ENCODE measurements at places on chromosomes 3 and 15.

GRCh38 chr3:9501226-9501625 lies 52.4 kb downstream of the LHFPL4 start:
- DNase-seq = no peak

GRCh38 chr3:104397713-104398112 lies 969.0 kb upstream of the ALCAM start:
- no peak for DNase-seq

DNA sequence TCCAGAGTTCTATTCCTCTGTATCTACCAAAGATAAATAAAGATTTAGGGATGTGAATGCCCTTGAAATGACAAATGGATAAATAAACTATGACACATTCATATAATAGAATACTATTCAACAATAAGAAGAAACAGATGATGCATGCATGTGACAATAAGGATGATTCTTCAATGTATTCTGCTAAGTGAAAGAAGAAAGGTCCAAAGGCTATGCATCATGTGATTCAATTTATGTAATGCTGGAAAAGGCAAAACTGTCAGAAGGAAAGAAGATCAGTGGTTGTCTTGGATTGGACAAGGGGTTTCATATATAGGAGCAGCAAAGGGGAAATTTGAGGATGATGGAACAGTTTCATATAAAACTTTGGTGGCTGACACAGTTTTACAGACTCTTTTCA lies 32.6 kb upstream of the CHRNA7 start:
- no peak for DNase-seq

- no peak for DNase-seq
Observed at GRCh38 chr3:143120716-143121240, 1.2 kb downstream of the CHST2 start.

- no peak for DNase-seq
Observed at GRCh38 chr15:101023501-101024072, 104.4 kb downstream of the LRRK1 start.

DNA sequence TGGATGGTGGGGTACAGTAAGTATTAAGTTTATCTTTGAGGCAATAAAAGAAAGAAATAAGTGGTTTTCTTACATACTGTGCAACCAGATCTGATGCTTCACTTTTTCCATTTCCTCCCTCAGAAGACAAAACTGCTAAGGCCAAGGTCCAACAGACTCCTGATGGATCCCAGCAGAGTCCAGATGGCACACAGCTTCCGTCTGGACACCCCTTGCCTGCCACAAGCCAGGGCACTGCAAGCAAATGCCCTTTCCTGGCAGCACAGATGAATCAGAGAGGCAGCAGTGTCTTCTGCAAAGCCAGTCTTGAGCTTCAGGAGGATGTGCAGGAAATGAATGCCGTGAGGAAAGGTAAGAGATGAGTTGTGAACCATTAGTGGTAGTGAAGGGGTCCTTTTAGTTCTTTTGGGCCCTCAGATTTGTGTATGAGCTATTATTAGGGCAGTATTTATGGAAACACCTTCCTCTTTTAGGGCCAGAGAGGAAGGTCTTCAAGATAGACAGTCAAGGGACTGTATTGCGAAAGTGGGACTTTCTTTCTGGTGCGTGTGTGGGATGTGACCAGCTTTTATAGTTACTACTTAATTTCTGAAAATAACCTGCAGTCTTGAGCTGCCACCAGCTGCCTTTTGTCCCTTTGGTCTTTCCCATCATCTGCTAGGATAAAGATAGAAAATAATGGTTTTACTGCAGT lies 4.6 kb downstream of the ALAS1 start:
- no peak for DNase-seq

DNA sequence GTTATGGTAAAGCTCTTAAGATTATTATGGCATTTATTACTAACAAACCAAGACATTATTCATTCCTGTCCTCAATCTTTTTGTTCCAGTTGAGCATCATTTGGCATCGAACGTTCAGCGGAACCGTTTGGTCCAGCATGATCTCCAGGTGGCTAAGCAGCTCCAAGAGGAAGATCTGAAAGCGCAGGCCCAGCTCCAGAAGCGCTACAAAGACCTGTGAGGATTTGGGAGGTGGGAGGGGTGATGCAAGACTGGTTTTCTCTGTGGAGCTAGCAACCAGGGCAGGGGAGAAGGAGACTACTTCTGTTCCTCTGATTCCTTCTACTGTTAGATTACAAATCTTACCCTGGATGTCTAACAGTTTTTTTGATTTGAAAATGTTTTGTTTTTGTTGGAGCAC lies 27.6 kb upstream of the UTS2B start:
- DNase-seq = no peak

DNA sequence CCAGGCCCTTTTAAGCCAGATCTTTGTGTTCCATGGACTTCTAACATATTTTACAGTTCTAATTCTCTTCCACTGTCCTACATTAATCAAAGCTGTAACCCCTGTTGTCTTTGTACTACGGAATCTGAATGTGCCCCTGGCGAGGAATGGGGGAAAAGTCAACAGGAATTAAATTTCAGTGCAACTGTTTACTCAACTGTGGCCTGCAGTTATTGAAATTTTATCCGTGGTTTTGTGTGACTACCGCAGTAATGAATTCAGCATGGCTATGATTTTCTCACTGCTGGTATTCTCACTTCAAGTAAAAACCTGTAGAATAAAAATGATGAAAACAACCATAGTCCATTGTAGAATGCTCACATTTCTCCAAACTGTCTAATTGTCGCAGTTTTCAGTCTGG lies 388.0 kb downstream of the FOXP1 start:
- no peak for DNase-seq

DNA sequence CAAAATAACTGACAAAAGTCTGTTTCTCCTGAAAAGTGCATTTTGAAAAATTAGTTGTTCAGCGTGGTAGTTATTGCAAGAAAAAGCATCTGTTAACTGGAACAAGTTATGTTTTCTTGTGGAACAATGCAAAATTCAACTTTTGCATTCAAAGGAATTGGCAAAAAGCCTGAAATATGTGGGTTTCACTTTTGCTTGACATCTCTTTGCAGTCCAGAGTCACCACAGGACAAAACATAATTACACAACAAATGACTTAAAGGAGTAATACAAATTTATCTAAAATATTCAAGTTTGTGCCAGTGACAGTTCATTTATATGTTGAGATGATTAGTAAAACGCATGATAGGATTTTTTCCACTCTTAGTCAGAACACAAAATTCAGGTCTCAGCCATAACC lies 96.3 kb upstream of the P2RY1 start:
- no peak for DNase-seq

DNA sequence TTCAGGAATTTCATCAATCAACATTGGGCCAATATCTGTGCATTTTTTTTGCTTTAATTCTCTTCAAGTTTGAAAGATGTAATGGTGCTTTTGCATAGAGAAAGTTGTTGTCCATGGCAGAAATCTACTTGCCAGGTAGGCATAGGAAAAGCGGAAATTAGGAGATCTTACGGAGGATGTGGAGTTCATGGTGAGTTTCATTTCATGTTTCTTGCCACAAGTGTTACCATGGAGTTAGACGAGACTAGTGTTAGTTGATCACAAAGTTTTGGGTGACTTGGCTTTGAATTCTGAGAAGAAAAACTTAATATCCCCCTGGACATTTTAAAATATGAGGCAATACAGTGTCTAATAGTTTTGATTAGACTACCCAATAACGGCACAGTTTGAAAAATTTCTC lies 1.0 kb upstream of the P2RY13 start:
- no peak for DNase-seq

DNA sequence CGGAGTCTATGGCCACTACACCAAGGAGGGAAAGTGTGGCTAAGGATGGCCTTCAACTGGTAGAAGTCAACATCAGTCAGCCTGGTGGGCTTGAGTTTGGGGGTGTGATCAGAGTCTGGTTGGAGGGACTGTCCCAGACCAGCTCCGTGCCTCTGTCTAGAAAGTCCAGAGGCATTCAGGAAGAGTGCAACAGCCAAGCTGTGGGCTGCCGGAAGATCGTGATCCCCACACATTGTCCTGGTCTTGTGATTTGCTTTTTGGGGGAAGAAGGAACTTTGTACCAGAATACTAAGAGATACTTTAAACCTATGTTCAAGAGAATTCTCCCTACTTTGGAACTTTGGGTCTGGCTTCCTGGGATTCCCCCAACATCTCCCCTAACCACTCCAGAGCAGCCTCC lies 47.8 kb upstream of the VPS8 start:
- no peak for DNase-seq

DNA sequence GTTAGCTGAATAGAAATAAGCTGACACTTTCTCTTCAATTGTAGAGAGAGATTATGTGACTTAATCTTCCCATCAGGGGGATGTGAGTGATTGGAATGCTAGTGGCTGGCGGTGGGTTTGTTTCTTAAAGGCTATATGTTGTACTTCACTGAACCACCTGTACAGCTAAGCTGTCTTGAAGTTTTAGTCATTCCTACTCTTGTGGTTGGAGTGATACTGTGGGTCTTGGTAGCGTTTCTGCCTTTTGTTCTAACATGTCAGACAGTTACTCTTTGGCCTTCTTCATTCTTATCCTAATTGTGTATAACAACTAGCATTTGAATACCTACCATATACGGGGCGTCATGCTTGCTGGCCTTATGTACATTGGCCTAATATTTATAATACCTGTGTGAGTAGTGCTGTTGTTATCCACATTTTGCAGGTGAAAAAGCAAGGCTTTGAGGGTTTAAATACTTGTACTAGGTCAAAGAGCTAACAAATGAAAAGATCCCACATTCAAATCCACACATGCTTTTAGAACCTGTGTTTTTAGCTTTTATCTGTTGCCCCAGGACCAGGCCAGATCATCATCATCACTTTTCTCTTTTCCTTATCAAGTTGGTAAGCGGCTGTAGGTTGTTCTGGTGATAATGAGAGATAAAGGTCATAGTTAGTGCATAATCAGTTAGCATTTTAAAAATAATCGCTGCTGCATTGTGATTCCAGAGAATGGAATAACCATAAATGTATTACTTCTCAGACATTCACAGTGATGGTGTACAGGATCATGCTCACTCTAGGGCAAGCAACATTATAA lies 50.2 kb downstream of the AKAP13 start:
- DNase-seq = no peak

DNA sequence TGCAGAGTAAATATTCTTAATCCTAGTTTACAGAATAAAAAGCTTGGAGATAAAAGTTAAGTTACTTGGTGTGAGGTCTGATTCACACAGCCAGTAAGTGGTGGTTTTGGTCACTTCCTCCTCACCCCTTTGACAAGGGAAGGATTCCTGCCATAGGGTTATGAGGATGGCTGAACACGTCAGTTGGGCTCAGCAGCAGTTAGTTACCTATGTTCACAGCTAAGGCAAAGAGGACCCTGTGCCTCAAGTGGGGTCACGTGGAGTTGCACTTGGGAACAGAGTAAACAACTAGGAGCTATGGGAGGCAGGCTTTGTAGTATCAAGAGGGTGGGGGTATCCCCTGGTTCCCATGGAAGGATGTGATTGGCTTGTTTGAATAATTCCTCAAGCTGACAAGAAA lies 232.2 kb downstream of the UBE2E2 start:
- no peak for DNase-seq

- no peak for DNase-seq
Observed at GRCh38 chr15:87347806-87348515, 908.6 kb downstream of the NTRK3 start.

GRCh38 chr15:53072077-53072476 lies 281.9 kb upstream of the ONECUT1 start:
- DNase-seq = no peak

DNA sequence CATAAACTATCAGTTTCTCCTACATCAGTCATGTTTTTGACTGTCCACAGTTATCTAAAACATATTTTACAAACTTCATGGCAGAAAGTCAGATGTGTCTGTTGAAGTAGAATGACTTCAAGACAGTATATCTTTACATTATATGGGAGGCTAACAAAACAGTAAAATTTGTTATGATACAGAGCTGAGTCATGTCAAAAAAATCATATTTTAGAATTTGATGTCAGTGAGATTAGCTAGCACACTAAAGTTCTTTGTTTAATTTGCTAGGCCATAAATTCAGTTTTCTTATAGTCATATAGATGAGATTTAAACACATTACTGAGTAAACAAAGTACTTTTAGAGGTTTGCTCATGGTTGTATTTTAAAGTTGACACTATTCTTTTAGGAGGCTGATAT lies 80.3 kb upstream of the IGSF10 start:
- no peak for DNase-seq

- DNase-seq = no peak
Observed at GRCh38 chr3:12303534-12303933, 14.7 kb downstream of the PPARG start.

- peak; percentile 49 for DNase-seq
Observed at GRCh38 chr3:58324391-58325390, 8.0 kb upstream of the PXK start.

- no peak for DNase-seq
Observed at GRCh38 chr15:64693134-64693533, 82.3 kb downstream of the RBPMS2 start.

DNA sequence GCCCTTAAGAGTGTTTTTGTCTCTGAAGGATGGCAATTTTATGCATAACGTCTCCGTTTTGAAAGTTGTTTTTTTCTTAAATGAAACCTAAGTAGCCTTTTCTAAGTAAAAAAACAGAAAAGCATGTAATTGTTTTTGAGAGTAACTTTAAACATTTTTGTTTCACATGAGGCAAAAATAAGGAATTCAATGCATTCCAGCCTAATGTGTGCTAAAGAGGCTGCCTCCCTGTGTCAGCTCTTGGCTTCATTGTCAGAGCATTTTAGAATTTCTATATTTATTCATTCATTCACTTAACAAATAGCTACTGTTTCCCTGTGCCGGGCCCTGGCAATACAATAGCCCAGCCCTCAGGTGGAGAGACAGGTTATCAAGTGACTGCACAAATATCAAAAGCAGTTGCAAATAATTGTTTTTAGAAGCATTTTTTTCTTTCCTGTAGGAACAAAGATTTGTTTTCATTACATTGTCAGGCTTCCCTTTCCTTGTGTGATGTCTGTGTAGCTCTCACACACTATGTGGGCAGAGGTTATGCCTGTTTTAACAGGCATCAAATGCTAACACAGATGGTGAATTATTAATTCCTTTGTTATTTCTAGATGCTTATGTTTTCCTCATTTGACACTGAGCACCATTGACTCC lies 81.9 kb downstream of the CCK start:
- DNase-seq = peak; percentile 67

DNA sequence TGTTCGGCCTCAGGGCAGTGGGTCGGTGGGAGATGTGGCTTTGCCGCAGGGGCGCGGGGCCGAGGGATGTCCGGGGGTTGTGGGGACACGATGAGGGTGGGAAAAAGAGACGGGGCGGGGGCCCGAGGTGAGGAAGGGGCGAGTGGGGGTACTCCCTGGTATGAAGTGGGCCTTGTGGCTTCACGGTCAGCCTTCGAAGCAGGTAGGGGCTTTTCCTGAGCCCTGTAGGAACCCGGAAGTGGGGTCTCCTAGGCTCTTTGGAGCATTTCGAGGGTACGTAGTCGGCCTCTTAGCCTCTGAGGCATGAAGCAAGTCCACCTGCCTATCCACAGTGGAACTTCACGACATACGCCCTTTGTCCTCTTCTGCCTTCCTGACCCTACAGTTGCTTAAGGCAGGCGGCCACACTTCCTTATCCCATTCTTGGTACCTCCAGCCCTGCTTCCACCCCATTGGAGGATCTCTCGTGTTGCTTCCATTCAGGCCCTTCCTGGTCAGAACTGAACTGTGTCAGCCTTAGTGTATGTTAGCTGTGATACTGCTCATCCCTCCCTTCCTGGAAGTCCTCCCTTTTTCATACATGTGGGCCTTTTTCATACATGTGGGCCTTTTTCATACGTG lies 389 bp downstream of the ARPC4 start:
- DNase-seq = no peak

GRCh38 chr3:4986175-4986781 lies 7.0 kb downstream of the BHLHE40 start:
- no peak for DNase-seq

GRCh38 chr15:81161160-81161673 lies 27.1 kb downstream of the CFAP161 start:
- no peak for DNase-seq

- peak; percentile 64 for DNase-seq
Observed at GRCh38 chr3:111956995-111957734, 21.7 kb upstream of the ABHD10 start.
